ENCODE measurements at places on chromosomes 2 and 18.

GRCh38 chr18:42915299-42915698 is 200.2 kb downstream of the RIT2 start:
- no peak for DNase-seq

DNA sequence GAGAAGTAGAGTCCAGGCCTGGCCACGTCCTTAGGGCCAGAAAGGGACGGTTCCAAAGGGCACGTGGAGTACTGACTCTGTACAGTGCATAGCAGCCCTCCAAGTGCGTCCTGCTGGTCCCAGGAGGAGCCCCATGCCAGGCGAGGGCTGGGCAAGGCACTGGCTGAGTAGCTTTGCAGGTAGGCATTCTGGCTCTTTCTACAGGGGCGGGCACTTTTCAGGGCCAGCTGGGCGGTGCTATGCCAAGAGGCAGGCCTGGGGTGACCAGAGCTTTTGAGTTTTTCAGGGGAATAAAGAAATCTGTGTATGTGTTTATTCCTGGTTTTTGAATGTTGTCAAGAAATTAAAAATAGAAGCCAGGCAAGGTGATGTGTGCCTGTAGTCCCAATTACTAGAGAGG is 15.4 kb upstream of the GLI2 start:
- no peak for DNase-seq

- DNase-seq: no peak
Observed at GRCh38 chr2:151052850-151053660, 208.6 kb downstream of the RBM43 start.

- DNase-seq: no peak
Observed at GRCh38 chr2:219995991-219996765, 368.7 kb downstream of the SLC4A3 start.

DNA sequence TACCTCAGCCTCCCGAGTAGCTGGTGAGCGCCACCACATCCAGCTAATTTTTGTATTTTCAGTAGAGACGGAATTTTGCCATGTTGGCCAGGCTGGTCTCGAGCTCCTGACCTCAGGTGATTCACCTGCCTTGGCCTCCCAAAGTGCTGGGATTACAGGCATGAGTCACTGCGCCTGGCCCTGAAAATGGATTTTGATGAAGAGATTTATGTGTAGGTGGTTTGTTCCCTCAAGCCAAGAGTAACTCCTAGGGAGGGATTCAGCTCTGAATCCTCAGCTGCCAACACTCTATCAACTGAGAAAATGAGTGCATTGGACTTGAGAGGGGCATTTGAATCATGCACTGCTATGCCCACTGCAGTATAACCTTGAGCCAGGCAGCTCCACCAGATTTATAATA is 17.5 kb upstream of the LIPG start:
- no peak for DNase-seq

- DNase-seq: no peak
Observed at GRCh38 chr2:236823041-236823629, 253.5 kb downstream of the ACKR3 start.
